Stimulated activated CD8-positive, alpha-beta memory T cell treated with anti-CD3 and anti-CD28 coated beads, Interleukin-7, amount 100 ng/mL, for 1 hour (primary cell): ENCODE measurements at places on chromosomes 1 and 21.

DNA sequence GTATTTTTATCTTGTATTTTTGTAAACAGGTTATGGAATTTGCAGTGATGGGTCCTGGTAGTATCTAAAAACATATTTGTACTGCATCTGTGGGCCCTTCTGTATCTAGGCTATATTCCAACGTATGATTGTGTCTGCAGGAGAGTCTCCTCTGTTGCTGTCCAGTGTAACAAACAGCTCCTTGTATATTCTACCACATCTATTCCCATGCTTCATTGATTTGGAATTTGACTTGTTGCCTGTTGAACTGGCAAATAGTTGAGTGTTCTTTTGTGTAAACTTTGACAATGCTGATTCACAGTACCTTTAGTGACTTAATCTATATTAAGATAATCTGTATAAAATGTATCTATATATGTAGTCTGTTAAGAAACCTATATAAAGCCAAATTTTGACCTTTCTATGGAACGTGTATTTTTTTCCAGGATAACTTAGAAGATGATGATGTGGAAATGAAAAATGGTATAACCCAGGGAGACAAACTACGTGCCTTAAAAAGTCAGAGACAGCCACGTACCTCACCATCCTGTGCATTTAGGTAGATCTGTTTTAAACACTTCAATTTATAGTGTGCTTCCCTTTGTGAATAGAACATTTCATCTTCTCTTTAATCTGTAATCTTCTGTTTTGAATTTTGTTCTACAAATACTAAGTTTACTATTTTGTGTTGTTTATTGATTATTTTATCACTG, 43.4 kb upstream of the GPR88 start:
- no peak for DNase-seq

DNA sequence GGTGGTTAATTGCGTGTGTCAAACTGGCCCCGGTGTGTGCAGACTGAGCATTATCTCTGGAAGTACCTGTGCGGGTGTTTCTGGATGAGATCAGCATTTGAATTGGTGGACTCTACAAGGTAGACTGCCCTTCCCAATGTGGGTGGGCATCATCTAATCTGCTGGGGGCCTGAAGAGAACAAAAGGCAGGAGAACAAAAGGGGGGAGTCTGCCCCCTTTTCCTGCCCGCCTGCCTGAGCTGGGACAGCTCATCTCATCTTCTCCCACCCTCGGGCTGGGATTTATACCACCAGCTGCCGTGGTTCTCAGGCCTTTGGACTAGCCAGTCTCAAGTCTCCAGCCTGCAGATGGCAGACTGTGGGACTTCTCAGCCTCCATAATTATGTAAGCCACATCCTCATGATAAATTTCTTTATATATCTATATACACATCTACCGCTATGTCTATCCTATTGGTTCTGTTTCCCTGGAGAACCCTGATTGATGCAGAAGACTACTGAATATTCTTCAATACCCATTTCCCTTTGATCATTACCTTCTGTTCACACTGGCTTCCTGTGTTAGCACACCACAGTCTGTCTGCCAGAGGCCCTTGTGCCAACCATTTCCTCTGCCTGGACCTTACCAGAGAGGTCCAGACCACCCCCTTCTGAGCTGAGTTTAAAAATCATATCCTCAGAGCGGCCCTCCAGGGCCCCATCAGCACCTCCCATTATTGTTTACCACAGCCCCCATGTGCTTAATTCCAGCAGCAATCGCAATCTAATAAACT, 25.2 kb downstream of the RCAN1 start:
- DNase-seq = no peak

DNA sequence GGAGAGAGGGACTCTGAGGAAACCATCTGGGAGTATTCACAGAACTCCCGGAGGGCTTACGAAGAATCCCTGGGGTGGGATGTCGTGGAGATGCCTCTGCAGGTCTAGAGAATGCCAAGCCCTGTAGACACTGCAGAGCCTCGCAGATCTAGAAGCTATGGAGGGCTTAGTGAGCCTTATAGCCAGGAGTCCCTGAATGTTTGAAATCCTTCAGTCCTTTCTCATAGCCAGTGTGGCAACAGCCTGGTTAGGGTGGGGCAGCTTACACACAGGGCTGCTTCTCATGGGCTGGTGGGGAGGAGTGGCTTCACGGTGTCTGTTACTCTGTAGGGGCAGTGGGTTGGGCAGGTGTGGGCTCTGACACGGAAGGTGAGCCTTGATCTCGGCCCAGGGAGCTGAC, 44.2 kb upstream of the KDM4A start:
- no peak for DNase-seq

DNA sequence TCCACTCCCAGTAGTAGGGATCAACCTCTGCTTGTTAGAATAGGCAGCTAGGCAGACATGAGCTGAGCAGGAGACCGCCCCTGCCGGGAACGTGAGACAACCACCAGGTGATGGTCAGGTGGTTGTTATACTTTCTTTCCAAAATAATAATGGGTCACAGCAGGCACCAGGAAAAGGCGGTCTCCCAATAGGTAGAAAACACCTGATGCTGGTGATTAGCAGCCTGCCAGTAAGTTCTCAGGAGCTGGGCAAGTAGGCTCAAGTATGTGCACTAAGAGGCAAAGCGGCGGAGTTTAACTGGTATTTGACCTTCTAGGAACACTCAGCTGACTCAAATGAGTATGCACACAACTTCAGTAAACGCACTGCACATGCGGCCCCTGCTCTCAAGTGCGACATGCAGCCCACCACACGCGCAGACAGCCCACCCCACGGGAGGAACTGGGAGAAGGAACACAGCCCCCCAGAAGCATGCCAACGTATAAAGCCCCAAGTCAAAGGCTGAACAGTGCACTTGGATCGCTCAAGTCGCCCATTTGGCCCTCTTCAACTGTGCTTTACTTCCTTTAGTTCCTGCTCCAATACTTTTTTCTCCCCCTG, 80.0 kb downstream of the DESI2 start:
- no peak for DNase-seq

DNA sequence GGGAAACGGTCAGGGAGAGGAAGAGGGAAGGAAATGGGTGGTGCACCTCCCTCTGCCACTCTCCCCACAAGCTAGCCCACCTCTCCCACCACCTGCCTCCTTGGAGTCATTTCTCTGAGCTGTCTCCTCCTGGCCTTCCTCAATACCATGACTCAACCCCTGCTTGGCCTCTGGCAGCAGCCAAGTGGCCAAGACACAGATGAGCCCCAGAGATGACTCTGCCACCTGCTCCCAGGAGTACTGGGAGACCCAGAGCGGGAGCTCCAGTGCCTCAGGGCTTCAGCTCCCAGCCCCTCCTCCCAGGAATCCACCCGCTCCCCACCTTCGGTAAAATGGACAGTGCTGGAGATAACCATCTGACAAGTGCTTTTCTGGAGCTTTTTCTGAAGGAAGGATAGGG, 2.6 kb downstream of the S100A16 start:
- DNase-seq = no peak

GRCh38 chr1:173285048-173285447, 77.9 kb upstream of the TNFSF4 start:
- no peak for DNase-seq

GRCh38 chr1:225972344-225973152, 26.6 kb downstream of the SDE2 start:
- DNase-seq = no peak

GRCh38 chr1:224432146-224432545, 2.5 kb downstream of the WDR26 start:
- DNase-seq = no peak

GRCh38 chr21:31408301-31409088, 64.4 kb upstream of the TIAM1 start:
- no peak for DNase-seq

- DNase-seq = no peak
Measured at GRCh38 chr1:42476605-42477004, 13.5 kb downstream of the CCDC30 start.

GRCh38 chr1:194013561-194013960, 827.1 kb upstream of the B3GALT2 start:
- DNase-seq = no peak

GRCh38 chr1:54385727-54386022, 20.5 kb downstream of the SSBP3 start:
- no peak for DNase-seq

- DNase-seq = no peak
Measured at GRCh38 chr1:67170751-67171573, 4.7 kb downstream of the IL23R start.

GRCh38 chr1:169426174-169426705, 1.0 kb downstream of the CCDC181 start:
- DNase-seq = no peak

GRCh38 chr1:16250524-16251251, 13.7 kb upstream of the CPLANE2 start:
- no peak for DNase-seq

DNA sequence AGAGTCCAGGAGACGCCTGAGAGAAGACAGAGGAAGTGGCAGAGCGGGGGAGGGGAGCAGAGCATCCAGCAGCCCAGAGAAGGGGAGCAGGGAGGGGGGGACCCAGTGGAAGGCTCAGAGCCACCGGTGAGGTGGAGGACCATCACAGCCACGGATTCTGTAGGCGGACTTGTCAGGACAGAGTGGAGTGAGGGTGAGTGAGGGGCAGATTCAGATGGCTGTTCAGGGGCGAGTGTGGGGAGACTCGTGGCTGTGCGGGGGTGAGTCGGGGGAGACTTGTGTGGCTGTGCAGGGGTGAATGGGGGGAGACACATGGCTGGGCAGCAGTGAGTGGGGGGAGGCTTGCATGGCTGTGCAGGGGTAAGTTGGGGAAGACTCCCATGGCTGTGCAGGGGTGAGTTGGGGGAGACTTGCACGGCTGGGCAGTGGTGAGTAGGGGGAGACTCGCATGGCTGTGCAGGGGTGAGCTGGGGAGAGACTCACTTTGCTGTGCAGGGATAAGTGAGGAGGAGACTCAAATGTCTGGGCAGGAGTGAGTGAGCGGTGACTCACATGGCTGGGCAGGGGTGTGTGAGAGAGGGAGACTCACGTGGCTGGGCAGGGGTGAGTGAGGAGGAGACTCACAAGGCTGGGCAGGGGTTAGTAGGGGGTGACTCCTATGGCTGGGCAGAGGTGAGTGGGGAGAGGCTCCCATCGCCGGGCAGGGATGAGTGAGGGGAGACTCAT, 56.8 kb upstream of the ABCG1 start:
- DNase-seq = no peak

DNA sequence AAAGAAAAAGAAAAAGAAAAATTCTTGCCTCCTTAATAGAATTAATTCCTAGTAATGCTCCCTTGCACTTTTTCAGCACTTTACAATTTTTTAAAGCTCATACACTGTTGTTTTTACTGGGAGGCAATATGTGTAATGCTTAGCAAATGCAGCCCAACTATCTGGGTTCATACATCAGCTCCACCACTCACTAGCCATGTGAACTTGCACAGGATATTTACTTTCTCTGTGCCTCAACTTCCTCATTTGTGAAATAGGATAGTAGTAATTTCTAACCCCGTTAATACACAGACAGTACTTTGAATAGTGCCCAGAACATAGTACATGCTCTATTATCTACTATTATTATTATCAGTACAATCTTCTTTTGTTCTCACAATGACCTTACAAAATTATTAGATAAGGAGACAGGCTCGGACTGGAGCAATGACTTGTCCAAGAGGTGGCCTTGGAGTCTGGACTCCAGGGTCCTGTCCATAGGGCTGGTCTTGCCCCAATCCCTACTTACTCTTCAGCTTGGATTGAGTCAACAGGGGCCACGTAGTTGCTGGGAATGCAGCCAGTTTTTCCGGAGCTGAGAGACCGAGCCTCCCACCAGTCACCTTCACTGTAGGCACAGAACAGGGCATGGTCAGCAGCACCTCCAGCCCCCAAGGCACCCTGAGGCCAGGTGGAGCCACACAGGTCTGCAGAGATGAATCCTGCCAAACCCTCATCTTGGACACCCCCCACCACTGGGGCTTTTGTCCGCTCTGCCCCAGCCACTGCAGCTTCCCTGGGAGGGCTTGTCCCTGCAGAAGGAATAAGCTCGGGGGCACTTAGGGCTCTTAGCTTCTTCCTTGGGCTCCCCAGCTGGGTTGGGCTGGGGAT, 13.7 kb downstream of the FGR start:
- no peak for DNase-seq

DNA sequence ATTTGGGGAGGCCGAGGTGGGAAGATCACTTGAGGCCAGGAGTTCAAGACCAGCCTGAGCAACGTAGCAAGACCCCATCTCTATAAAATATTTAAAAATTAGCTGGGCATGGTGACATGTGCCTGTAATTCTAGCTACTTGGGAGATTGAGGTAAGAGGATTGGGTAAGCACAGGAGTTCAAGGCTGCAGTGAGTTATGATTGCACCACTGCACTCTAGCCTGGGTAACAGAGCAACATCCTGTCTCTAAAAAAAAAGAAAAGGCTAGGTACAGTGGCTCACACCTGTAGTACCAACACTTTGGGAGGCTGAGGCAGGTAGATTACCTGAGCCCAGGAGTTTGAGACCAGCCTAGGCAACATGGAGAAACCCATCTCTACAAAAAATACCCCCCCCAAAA, 35.7 kb upstream of the RCC1 start:
- no peak for DNase-seq

DNA sequence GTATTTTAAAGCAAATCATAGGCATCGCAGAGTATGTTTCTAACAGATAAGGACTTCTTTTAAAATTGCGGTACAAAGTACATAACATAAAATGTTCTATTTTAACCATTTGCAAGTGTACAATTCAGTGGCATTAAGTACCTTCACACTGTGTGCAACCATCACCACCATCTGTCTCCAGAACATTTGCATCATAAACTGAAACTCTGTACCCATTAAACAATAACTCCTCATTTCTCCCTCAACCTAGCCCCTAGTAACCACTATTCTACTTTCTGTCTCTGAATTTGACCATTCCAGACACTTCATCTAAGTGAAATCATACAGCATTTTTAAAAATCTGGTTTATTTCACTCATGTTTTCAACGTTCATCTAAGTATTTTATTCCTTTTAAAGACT, 16.6 kb upstream of the ATF3 start:
- DNase-seq = no peak

DNA sequence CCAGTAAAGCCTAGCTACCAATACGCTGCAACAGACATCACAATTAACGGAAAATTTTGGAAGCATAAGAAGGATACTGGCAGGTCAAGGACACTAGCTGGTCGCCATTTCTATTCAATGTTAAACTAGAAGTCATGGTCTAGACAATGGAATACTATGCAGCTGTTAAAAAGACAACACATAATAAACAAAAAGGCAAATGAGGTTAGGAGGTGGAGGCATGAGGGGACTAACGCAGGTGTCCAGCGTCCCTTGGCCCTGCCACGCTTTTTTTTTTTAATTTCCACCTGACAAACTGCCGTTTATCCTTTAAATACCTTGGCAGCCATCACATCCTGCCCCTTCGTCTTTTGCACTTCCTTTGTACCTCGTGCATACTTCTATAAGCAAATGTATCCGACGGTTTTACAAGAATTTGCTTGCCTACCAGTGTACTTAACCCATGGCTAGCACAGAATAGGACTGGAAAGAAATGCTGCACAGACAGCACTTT, 698 bp upstream of the SLC22A15 start:
- DNase-seq = no peak

DNA sequence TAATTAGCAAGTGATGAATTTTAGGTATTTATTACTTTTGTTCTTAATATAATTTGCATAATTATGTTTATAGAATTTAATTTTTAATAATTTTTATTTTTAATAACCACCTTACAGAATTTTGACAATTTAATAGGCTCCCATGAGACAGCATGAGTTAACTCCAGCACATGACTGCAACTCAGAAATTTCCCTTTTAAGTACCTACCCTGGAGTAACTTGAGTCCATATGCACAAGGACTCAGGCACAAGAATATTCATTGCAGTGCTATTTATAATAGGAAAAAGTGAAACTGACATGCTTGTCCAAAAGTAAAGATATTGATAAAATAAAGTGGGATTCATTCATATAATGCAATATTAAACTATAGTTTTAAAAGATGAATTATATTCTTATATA, 54.1 kb upstream of the C1orf53 start:
- no peak for DNase-seq

GRCh38 chr1:9701665-9702064, 50.1 kb downstream of the PIK3CD start:
- DNase-seq = no peak
